Kidney glomerular epithelial cell (primary cell): ENCODE measurements at places on chromosomes 2 and 18.

DNA sequence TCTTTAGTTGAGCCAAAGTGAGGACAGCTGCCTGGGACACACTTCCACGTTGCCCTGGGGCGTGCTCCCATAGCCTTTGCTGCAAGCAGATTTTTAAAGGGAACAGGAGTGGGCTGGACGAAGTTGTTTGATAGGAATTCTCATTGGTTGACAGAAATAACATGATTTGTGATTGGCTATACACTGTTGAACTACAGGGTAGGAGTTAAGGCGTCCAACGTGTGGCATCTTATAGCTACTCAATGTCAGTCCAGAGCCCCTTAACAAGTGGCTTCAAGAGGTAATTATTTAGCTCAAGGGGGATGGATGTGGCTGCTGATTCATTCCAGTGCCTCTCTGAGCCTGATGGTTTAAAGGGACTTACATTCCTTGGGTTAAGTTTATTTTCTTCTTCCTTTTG is 65.5 kb downstream of the ACAA2 start:
- DNase-seq = no peak

- no peak for DNase-seq
Observed at GRCh38 chr2:160460333-160460731, 33.3 kb downstream of the RBMS1 start.

DNA sequence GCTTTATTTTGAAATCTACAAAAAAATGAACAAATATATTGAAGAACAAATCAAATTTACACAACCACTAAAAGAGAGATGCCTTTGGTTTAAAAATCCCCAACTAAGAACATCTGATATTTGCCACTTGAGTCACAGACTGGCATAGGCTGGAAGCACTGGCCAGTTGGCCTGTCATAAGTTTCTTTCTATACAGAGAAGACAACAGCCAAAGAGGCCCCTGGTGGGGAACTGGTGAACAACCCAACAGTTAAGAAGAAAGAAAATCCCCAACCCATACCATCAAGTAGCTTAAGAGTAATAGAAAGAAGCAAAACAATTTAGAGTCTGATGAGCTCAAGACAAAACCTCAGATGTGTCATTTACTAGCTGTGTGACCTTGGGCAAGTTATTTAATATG is 45.5 kb downstream of the OSR1 start:
- no peak for DNase-seq

GRCh38 chr2:200483729-200484198 is 26.1 kb downstream of the KCTD18 start:
- no peak for DNase-seq

DNA sequence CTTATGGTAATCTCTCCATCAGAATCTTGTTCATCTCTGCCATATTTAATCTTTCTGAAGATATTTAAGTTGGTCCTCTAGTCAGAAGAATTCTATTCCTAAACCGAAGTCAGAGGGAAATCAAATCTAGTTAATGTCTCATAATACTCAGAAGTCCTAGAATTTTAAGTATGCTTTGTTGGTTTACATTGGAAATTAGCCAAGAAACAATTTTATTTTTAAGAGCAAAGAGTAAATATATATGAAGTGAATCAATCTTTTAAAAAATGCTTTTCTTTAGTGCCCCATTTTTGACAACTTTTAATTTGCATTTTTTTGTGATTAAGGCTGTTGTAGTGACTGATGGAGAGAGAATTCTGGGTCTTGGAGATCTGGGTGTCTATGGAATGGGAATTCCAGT is 38.1 kb downstream of the ME2 start:
- no peak for DNase-seq

DNA sequence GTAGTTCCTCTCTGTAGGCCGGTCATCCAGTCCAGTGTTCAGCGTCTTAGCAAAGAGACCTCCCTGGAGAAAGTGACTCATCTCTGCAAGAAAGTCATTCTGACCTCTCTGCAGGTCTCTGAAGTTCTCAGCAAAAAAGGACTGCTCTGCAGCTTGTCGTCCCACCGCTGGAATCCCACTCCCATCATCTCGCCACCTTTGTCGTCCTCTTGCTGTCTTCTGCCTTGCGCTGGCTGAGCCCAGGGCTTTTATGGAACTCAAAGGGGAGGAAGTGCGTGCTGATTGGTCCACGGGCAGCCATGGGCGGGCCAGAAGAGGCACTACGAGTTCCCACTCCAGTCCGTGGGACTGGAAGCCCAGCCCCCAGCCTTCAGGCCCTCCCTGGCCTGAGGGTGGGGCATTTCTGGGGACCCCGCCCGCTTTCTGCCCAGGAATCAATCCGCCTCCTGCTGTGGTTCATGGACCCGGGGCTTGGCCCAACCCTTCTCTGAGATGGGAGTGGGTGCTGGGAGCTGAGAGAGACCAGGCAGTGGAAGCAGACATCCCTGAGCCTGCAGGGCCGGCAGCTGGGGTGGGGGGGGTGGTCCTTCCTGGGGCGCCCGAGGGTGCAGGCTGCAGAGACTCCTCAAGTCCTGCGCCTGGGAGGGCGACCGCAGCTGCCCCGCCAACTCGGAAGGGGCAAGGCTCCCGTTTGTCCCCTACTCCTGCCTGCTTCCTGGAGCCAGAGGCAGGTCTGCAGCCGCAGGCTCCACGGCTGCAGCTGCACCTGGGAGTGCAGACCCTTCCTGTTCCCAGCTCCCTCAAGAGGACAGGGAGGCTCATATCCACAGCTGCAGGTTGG is 660.7 kb upstream of the RAB6C start:
- DNase-seq = no peak

DNA sequence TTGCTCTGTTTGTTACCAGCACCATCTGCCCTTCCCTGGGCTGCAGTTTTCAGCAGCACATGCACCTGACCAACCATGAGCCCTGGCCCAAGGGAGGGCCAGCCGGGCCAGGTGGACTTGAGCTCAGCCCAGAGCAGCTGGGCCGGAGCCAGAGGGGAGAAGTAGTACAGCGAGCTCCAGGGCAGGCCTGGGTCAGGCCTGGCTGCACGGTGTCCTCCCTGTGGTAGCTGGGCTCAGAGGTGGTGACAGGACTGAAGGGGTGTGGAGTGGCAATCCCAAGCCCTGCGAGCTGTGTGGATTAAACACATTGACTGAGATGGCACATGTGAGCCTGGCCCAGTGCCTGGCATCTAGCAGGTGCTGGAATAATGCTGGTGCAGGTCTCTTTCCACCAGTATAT is 222.2 kb downstream of the GLI2 start:
- no peak for DNase-seq

GRCh38 chr2:5368263-5368662 is 323.9 kb upstream of the SOX11 start:
- no peak for DNase-seq

- DNase-seq = no peak
Observed at GRCh38 chr2:73488079-73488478, 102.4 kb downstream of the ALMS1 start.

DNA sequence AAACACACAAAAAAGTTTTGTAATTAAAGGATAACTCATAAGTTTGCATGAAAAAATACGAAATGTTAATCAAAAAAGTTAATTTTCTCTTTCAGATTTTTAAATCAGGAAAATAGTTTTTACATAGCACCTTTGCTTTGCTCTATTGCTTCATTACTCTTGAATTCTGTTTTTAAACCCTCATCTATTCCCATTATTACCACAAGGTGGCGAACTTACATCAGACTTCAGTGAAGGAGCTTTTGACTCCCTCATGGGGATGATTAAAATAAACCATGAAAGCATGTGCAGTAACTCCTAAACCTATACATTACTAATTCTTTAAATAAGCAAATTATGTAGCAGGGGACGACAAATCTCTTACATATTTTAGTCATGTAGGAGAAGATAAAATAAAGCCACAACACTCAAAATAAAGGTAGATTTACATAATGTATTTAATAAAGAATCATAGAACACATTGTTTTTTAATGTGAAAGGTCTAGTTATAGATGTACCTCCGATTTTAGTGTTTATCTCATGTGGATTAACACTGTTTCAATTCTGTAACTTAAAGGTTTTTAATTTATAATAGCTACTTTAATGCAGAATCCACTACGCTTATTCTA is 105.2 kb downstream of the NETO1 start:
- peak; percentile 68 for DNase-seq

DNA sequence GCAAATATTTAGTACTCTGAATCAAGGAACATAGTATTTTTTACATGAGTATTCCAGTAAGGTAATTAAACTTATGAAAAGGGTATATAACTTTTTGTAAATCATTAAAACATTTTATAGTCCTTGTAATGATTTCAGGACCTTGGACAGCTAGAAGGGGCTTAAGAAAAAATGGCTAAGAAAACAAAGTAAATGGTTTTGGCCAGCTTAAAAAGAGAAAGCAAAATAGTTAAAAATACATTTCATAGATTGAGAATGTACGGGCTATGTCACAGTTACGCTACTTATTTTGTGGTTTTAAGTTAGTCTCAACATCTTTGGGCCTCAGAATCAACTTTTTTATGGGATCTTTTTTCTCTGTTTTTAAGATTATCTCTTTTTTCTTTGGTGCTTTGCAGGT is 26.7 kb downstream of the POLI start:
- DNase-seq = no peak

DNA sequence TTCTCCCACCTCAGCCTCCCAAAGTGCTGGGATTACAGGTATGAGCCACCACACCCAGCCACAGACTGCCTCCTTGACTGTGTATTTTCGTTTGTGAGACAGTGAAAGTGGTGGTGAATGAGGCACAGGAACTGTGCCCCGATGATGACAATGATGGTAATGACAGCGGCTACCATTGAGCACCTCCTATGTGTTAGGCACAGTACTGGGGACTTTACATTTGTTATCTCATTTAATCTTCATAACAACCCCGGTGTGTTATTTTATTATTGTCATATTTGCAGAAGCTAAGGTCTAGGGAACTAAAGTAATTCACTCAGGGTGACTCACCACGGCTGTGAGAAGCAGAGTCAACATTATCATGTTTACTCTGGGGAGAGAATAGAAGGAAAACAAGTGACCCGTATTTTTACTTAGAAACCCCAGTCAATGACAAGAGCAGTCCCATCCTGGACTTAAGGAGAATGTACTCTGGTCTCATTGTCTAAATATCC is 77.6 kb upstream of the ALPP start:
- DNase-seq = peak; percentile 71

- peak; percentile 66 for DNase-seq
Observed at GRCh38 chr18:39624961-39625360, 2059.4 kb upstream of the CELF4 start.

DNA sequence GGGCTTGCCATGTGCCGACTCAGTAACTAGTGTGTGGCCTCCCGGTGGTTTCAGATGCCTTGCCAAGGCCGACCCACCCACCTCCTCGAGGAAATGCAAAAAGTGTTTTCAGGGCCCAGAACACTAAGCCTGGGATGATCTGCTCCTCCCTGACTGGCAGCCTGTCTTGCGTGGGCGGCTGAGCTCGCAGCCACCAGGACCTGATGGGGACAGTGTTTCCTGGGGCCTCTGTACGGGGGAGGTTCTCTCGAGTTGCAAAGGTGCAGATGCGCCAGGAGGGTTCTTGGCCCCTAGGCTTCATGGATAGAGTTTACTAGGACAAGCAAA is 85.2 kb downstream of the GLI2 start:
- DNase-seq = peak; percentile 5

DNA sequence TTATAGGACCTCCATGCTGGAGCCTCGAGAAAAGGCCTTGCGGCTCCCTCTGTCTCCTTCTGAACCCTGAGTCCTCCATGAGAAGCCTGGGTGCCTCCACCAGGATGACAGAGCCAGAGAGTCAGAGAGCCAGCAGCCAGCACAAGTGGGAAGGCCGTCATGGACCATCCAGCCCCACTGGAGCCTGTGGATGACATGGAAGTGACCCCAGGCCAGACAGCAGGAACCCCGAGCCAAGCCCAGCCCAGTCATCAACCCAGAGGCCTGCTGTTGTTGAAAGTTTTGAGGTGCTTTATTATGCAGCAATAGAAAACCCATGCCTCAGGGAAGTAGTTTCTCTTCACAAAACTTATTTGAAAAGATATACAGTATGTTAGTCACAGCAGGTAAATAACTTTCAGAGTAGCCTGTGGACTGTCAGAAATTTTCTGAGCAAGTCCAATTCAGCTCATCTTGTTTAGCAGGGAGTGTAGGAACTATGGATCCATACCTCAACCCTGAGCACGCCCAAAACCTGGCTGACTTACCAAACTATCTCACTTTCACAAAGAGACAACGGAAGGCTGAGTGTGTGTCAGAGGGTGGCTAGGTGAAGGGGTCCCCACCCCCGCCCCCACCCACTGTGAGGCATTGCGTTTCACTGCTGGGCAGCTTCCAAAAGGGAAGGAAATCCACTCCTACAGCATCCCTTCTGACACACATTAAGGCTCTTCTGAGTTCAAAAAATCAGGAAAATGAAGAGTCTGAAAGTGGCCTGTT is 79.9 kb upstream of the NDUFV2 start:
- DNase-seq = no peak

DNA sequence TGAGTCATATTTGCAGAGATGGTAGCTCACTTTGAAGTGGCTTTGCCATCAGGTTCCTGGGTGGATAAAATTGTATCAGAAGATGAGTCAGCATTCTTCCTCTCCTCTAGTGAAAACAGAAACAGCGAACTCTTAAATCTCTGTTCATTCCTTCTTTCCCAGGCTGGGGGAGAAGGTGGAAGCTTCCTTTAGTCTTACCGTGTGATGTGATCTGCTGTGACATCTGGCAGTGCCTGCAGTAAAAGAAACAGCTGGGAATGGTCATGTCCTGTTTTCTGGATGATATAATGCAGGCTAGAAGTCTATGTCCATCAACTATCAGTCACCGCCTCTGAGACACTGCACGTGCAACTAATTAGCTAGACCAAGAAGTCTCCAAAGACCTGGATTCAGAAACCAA is 171.6 kb downstream of the VAPA start:
- no peak for DNase-seq

DNA sequence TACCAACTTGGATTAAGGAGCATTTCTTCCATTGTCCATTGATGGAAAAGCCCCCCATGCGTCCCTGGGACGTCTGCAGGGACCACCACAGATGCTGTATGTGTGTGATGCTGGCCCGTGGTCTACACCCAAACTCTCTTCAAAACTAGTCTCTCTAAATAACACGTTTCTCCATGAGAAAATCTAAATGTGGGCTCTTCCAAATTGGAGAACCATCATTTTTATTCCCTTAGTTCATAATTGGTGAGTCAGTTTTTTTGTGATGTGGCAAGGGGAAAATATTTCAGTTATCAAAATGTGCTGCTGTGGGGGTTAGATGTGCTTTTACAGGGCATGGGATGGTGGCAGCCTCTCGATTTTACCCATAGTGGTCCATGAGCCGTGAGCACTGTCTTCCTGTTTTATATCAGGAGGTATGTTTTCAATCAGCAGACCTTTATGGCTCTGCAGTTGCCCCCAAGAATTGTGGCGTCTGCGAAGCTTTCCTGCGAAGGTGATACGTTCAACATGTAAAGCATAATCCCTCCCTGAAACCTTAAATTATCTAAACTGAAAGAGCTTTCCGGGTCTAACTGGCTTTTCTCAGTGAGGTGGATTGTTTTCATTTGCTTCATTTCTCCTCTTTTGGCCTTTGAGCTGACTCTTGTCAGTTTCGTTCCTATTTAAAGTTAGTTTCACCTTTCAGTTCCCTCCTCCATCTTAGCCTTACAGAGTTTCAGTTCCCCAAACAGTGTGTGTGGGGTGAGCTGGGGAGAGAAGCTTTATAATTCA is 78.4 kb downstream of the SETBP1 start:
- DNase-seq = no peak

- no peak for DNase-seq
Observed at GRCh38 chr2:128549094-128549493, 230.4 kb upstream of the HS6ST1 start.
